Progenitor cell of endocrine pancreas (in vitro differentiated cells): ENCODE measurements at places on chromosomes 12 and 14. TPM values are rescaled to one million over a fixed set of nuclear protein-coding genes. Genes with fewer than 3 reads are reported as not detected.

DNA sequence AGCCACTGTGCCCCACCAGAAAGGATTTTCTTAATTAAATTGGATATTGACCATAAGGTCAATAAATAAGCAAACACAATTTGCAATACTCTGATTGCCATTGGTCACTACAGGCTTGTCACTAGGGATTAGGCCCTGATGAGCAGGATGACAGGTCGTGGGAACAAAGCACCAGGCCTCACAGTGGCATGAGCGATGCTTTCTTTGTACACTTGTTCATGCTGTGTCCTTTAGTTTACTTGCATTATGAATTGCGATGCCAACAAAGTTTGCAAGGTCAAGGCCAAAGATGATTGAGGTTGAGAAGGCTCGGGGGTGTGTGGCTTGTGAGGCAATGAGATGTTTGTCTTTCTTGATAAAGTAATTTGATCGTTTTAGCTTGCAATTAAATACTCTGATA is 136.0 kb downstream of the TTC8 start:
- no peaks in the 10 kb centered on the region for H3K36me3 ChIP-seq
- H3K27me3 ChIP-seq = no peaks in the 10 kb centered on the region
- peaks cover 16% of the 10 kb centered on the region for H3K4me1 ChIP-seq
- no peak for DNase-seq
- H3K4me3 ChIP-seq = no peak overlapping the region
- H3K27ac ChIP-seq = no peak overlapping the region

DNA sequence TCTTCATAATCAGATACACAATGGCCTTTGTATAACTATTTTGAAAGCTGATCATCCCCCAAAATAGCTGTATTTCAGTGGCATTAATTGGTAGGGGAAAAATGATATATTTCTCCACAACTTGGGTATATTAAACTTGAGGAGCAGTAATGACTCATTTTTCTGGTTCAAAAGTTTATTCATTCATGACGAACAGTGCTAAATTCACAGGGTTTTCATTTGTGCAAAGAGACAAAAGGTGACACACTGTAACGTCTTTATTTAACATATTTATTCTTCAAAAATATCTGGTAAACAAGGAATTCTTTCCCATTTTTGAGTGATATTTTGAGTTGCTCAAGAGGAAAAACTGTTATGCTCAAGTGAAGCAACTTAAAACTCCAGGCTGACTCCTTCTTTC is 415.5 kb upstream of the SOX5 start:
- peaks cover 34% of the 10 kb centered on the region for H3K4me1 ChIP-seq
- H3K4me3 ChIP-seq = no peak overlapping the region
- H3K27me3 ChIP-seq = no peaks in the 10 kb centered on the region
- DNase-seq = no peak

GRCh38 chr14:32606301-32606700 is 277.2 kb downstream of the AKAP6 start:
- H3K4me1 ChIP-seq = peaks cover 1% of the 10 kb centered on the region
- no peak overlapping the region for H3K27ac ChIP-seq
- H3K4me3 ChIP-seq = no peak overlapping the region
- H3K27me3 ChIP-seq = peaks cover 4% of the 10 kb centered on the region

Gene PLA2G1B
- total RNA-seq = 0.60 TPM in 1 of 2 replicates, not detected in the other

DNA sequence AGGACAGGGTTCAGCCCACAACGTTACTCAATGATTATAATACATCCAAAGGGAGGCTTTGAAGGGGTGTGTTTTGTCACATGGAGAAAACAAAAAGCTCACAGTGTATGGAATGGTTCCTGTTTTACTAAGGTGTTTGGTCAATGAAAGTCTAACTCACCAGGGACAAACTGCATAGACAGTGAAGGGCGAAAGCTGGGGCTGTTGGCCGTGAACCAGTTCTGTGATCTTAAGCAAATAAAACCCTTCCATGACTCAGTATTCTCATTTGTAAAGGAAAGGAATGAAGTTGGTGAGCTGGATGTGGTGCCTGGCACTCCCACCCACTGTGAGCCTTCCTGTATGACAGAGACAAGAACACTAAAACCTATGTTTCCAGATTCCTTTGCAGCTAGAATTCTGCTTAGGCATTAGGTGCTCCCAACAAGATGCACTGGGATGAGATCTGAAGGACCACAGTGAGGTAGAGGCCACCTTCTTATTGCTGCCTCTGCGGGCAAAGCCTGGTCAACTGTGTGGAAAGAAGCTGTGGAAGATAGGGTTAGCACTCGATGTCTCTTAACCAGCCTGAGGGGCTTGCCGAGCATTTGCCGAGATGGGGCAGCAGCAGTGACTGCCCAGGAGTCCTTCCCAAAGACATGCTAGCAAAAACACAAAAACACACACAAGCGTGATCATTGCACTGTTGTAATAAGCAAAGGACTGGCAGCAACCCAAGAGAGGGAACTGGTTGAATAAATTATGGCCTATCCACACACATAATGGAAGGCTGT is 48.5 kb downstream of the VCPKMT start:
- no peak overlapping the region for H3K4me3 ChIP-seq
- peaks cover 4% of the 10 kb centered on the region for H3K27me3 ChIP-seq
- peaks cover 2% of the 10 kb centered on the region for H3K36me3 ChIP-seq
- no peak for DNase-seq
- no peak overlapping the region for H3K27ac ChIP-seq
